ENCODE measurements at places on chromosomes 7 and 10.

DNA sequence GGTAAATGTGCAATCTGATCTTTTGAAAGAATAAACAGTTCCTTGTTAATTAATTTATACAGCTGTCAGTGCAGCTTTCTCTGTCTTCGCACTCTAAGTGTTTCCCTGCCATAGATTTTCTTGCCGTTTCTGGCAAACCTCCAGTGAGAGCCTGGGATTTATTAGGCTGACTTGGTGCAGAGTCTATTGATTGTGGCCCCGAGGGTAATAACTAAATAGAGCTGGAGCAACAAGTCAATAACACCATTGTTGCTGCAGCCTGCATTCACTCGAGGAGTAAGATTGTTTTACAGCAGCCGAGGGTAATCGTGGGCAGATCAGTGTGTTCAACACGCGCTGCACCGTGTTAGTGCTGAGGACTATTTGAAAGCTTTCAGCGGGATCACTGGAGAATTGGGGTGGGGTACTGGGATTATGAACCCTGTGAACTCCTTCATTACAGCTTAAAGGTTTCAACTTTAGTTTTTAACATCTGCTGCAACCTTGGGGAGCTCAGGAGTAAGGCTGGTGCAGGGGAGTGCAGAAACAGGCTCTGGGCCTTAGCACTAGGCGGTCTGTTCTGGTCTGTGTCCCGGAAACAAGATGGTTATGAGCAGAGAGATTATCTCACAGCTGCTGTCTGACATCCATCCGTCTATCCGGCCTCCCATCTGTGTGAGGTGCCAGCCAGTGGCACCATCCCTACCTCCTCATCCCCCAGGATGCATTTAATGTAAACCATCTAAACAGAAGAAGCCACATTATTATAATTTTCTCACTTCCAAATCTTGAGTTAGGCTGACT is 174.0 kb upstream of the TCF7L2 start:
- no peak for DNase-seq

DNA sequence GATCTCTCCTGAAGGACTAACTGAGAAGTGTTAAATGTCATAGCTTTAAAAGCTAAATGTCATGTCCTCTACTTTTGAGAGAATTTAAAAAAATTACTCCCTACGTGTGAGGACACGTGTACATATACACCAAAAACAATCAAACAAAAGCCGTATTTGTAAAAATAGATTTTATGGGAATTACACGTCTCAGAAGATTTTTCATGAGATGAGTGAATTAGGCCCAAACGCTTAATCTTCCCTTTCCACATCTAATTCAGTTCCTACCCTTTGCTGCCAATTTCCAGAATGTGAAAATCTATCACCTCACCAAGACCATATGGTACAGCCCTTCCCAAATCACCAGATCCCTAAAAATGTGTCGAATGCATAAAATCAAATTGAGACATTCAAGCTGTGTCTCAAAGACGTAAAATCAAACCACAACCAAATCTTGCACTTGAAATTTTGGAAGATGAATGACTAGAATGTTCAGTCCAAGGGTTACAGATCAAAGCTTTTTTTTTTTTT is 1.0 kb upstream of the CTTNBP2 start:
- no peak for DNase-seq

GRCh38 chr10:129079705-129080104 is 387.3 kb upstream of the MGMT start:
- no peak for DNase-seq

GRCh38 chr7:48708635-48709034 is 215.7 kb upstream of the CDC14C start:
- peak; percentile 11 for DNase-seq

DNA sequence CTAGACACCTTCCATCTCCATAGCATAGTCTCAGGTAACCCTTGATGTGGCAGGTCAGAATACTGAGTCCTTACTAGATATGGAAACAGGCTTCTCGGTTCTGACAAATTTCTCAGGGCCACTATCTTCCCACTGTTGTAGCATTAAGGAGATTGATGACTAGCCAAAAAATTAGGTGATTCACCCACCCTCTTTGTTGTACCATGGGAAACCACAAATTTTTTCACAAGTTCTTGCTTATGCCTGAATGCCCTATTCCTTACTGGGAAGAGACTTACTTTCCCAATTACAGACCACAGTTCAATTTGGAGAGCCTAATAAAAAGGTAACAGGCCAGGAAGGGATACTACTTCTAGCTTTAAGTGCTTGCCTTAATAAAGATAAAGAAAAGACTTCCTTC is 948.8 kb downstream of the GRM8 start:
- DNase-seq = no peak

DNA sequence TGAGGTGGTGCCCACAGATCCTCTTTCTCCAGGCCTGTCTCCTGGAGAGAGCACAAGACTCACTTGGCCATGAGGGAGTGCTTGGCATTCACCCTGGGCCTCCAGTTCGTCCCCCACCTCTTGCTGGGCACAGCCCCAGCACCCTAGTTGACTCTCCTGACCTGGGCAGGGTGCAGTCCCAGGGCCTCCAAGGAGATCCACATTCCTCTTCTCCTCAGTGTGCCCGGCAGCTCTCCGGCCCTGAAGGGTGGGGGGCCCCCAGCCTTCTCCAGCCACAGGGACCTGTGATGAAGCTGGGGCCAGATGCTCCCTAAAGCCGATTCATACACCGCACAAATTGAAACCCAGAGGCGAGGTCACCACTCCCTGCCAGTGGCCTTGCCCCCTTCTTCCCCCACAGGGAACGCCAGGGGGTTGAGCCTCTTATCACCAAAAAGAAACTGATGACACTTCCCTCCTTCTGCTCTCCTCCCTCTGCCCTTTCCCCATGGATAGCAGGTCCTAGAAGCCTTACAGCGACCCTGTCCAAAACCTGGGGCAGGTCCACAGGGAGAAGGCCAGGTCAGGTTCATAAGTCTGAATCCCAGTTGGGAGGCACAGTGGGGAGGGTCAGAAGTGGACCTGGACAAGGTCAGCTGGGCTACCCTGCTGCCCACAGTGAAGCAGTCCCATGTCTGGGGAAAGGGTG is 3.1 kb downstream of the EN2 start:
- no peak for DNase-seq

- no peak for DNase-seq
Measured at GRCh38 chr7:90267263-90267858, 22.4 kb downstream of the CFAP69 start.

DNA sequence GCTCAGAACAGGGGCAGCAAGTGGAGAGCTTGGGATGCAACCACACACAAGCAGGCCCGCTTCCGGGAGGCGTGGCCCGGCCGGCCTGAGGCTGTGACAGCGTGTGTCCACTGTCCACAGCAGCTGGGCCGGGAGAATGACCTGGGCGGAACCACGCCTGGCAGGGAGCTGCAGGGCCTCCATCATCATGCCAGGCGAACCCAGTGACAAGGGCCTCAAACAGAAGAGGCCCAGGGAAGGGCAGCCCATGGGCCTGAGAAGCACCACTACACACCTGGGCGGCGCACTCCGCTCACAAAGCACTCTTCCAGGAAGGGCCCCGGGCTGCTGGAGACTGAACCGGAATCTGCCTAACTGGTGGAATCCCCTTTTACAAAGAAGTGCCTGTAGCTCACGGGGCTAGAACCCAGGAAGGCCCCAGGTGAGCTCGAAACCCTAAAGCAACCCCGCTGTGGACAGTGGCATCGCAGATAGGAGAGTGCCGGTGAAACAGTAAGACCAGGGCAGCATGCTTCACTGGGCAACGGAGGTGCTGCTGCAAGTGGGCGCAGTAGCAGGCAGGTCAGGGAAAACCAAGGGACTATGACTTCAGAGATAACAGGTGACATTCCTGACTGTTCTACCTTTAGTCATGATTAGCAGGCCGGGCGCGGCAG is 66.0 kb downstream of the MAD1L1 start:
- no peak for DNase-seq

GRCh38 chr10:5555021-5555510 is 30.3 kb downstream of the CALML3 start:
- no peak for DNase-seq

- DNase-seq = no peak
Measured at GRCh38 chr7:39757604-39758003, 134.2 kb downstream of the RALA start.

- no peak for DNase-seq
Measured at GRCh38 chr7:4159761-4160554, 522.1 kb upstream of the FOXK1 start.

- no peak for DNase-seq
Measured at GRCh38 chr7:36736899-36737211, 12.6 kb upstream of the AOAH start.

DNA sequence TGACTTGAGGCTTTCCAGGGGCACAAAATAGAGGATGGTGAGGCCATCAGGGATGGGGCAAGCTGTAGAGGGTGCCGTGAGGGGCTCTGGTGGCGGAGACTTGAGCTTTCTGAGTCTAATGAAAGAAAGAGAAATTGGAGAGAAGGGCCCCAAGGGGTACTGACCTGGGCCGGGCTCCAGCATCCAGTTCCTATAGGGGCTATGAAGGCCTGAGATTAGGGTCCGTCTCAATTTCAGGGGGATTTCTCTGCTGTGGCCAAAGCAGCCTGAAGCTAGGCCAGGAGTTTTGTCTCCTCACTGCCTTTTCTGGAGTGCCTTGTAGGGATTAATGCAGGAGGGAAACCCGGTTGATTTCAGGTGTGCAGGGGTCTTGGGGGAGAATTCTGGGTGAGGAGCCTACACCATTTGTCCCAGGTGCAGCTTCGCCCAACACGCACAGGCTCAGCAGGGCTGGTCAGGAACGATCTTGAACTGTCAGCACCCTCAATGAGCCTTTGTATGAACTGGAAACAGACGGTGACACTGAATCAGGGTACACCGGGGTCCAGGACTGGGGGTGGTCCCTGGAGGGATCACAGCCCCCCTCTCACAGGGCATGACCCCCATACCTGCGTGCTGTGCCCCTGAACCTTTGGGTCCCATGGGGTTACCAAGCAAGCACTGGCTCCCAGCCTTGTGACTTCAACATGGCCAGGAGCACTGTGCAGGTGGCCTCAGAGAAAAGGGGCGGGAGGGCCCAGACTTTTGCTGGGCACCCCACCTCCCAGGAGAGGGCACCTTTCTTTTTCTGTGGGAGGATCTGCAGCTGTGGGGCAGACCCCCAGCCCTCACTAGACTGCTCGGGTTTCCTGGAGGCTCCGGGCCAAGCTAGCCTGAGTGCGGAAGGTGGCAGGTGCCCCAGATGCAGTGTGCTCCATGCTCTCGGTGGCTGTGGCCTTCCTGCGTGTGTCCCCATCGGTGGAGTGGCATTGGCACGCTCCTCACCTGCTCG is 122.9 kb upstream of the RET start:
- no peak for DNase-seq

Data from neuronal stem cell (in vitro differentiated cells).